ENCODE measurements at places on chromosomes 5 and 9.

GRCh38 chr5:175444060-175444904 is at the start of gene DRD1:
Gene DRD1 (minus strand): TSS chr5:175444182. CDS start chr5:175443099, 1,083 bp downstream.
- peak; percentile 53 for DNase-seq

- no peak for DNase-seq
These were observed 19.5 kb upstream of the CRB2 start for GRCh38 chr9:123336449-123336848.

- DNase-seq: no peak
These were observed 8.9 kb downstream of the AKNA start for GRCh38 chr9:114378883-114379282.

DNA sequence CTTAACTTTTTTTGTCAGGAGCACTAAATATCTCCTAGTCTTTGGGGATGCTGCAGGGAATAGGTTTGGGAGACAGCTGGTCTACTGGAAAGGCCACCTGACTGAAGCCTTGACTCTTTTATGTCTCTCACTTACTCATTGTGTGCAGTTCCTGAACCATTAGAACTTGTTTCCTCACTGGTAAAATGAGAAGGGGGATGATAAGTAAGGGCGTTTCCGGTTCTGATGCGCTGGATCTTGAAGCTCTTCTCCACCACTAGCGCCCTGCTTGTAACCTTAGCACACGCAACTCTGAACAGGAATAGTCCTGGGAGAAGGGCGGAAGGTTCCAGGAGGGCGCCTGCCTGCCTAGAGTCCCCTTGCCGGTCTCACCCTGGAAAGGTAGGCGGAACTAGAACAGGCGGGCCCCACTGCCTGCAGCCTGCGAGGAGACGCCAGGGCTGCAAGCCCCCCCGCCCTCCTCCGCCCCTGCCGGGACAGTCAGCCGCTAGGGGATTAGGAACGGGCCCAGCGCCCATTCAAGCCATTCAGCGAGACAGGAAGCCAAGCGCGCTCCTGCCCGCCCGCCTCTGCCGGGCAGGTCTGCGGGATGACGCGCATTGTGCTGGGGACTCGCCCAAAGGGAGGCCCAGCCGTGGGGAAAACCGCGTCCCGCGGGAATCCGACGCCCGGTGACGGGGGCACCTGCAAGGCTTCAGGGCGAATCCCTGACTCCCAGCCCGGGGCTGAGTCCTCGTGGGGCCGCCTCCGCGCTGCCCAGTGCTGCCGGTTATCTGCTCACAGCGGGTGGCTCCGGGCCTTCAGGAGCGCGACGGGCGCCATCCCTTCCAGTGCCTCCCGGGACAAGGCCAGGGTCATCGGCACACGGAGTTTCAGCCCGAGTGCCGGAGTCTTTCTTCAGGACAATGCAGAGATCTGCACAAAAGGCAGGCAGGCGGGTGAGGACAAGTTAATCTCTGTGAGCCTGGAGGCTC is 44.0 kb upstream of the XPA start:
- peak; percentile 80 for DNase-seq

DNA sequence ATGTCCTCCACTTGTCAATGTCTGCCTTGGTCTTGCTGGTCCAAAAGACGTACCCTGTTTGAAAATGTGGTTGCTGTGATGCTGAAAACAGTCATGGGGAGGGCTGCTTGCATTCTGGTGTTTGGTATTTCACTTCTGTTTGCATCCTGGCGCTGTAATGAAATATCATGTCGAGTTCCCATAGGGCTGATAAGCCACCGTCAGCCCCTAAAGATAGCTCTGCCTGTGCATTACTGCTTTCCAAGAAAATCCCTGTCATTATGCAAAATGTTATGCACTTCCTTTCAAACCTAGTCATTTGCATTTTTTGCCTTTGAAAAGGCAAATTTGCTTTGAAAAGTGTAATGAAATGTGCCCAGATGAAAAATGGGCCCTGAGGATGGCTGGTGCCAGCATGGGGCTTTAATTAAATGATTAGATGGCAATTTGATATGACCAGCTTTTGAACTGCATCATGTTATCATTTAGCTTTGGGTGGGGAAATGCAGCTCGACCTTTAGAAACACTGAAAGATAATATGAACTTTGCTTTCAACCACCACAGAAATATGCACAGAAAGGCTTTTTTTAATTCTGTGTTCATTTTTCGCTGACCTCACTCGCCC is 374.4 kb upstream of the SGCD start:
- DNase-seq: no peak

GRCh38 chr9:13361076-13361475 is 81.6 kb upstream of the MPDZ start:
- DNase-seq: no peak

GRCh38 chr5:59188419-59189225 is 605.7 kb downstream of the RAB3C start:
- peak; percentile 73 for DNase-seq
